Activated T-cell treated with anti-CD3 and anti-CD28 coated beads for 4 hours (primary cell): ENCODE measurements at places on chromosomes 1 and 21.

- DNase-seq = no peak
Observed at GRCh38 chr1:230170153-230170547, 103.1 kb downstream of the GALNT2 start.

- DNase-seq = no peak
Observed at GRCh38 chr1:162631546-162632191, 595 bp upstream of the DDR2 start.

GRCh38 chr1:59577774-59578173 is 237.0 kb upstream of the HOOK1 start:
- DNase-seq = no peak

GRCh38 chr1:55213151-55213884 is 1.8 kb downstream of the USP24 start:
- DNase-seq = no peak

DNA sequence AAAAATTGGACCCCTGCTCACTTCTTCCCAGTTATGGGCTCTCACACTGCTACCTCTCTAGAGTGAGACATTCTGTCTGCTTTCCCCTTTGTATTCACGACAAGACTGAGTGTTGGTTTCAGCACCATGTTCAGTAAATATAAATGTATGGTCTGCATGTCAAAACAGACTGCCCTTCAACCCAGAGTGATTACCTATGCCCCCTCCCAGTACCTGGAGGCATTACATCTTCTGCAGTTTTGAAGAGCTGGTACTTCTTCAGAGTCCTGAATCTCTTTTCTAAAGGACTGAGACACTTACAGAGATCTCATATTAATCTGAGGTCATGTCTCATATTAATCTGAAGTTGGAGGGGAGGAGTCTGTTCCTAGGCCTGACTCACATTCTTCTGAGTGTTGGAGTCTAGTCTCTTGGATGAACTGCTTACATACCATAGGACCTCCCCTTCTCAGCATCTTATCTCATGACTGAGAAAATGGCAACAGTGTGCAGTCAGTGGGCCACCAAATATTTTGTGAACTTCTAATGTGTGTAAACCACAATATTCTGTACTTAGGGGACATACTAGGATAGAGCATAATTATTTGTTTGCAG is 80.3 kb downstream of the RGL1 start:
- DNase-seq = no peak

- DNase-seq = no peak
Observed at GRCh38 chr1:15500184-15501178, 23.5 kb downstream of the CASP9 start.

DNA sequence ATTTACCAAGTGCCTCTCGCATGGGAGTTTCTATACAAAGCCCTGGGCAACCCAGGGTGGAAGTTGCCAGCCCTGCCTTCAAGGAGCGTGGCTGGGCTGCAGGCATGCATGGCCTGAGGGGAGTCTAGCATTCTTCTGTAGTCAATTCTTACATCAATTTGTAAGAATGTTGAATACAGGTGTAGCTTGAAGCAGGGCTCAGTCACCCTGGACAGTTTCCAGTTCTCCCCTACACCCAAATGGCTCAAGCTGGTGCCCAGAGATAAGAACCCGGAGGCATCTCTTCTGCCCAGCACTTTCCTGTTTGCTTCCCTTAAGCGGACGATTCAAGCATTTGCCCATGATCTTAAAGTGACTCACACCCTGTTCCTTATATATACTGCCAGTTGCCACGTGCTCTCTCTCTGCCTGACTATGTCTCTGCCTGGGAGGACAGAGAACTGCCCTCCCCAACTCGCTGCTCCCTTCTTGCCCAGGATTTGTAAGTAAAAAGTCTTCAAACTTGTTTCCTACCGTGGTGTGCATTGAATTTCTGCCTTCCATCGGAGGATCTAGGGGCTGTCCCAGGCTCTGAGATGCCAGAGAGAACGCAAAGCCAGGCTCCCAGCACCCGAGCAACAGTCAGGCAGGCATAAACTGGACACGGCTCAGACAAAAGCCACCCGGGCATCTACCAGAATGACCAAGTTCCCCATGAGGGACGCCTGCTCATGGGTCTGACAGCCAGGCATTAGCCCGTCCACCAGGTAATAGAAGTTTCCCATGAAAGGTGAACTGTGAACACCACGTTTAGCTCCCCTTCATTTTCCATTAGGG is 50.9 kb upstream of the AJAP1 start:
- no peak for DNase-seq

DNA sequence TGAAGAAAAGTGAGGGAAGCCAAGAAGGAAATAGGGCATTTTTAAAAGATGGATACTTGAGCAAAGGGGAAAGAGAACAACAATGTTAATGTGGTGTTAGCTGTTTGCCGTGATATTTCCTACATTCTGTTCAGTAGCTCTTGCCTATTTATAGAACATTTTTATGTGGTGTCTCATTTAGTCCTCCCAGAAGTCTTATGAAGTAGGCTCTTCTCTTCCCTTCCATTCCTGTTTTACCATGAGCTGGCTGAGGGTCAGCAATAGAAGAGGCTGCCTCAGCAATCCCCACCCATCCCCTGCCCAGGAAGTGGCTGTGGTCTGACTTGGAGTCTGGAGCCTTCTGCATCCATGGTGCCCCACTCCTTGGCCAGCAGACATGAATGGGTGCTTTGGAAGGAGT is 60.1 kb downstream of the KIAA0040 start:
- DNase-seq = no peak

DNA sequence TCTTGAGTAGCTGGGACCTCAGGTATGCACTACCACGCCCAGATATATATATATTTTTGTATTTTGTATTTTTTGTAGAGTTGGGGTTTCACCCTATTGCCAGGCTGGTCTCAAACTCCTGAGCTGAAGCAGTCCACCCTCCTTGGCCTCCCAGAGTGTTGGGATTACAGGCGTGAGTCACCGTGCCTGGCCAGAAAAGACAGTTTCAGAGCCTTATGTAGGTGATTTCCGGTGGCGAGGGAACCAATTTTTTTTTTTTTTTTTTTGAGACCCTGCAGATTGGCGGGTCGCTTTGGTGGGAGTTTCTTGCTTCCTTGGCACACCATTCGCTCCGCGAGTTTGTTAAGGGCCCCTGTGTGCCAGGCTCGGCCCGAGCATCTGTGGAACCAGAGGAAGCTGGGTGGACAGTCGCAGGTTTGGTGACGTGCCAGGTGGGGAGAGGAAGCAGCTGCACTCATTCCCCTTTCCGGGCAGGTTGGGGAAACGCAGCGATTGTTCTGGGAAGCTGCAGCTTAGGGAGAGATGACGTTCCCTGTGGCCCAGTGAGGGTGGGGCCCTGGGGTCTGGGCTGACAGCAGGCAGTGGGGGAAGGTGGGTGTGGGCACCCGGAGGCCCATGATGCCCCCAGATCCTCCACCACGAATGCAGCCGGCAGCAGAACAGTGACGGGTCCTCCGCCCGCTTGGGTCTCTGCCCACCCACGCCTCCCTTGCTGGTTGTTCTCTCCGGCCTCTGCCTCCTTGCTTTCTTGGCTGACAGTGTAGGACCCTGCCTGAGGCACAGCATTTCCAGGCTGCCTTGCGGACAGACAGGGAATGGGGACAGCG is 25.1 kb downstream of the SPSB1 start:
- no peak for DNase-seq

DNA sequence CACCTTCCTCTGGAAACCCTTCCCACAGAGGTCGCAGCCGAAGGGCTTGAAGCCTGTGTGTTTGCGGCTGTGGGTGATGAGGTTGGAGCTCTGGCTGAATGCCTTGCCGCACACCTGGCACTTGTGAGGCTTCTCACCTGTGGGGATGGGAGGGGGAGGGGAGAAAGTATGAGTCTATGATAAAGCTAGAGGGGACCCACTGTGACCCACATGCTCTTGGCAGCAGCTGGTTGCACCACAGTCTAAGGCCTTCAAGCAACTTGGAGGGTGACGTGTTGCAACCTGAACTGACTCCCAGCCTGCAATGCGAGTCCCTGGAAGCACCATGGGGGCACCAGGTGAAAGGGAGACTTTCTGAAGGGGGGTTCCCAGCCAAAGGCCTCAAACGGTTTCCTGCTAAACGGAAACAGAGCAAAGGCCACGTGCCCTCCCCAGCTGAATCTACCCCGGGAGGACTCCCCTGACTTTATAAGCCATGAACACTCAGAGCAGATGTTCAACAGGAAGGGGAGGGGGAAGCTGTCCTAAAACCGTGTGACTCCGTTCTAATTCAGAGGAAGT is 10.6 kb downstream of the GFI1 start:
- peak; percentile 30 for DNase-seq

- DNase-seq = peak; percentile 24
Observed at GRCh38 chr1:161486806-161487741, 18.2 kb upstream of the FCGR2A start.

DNA sequence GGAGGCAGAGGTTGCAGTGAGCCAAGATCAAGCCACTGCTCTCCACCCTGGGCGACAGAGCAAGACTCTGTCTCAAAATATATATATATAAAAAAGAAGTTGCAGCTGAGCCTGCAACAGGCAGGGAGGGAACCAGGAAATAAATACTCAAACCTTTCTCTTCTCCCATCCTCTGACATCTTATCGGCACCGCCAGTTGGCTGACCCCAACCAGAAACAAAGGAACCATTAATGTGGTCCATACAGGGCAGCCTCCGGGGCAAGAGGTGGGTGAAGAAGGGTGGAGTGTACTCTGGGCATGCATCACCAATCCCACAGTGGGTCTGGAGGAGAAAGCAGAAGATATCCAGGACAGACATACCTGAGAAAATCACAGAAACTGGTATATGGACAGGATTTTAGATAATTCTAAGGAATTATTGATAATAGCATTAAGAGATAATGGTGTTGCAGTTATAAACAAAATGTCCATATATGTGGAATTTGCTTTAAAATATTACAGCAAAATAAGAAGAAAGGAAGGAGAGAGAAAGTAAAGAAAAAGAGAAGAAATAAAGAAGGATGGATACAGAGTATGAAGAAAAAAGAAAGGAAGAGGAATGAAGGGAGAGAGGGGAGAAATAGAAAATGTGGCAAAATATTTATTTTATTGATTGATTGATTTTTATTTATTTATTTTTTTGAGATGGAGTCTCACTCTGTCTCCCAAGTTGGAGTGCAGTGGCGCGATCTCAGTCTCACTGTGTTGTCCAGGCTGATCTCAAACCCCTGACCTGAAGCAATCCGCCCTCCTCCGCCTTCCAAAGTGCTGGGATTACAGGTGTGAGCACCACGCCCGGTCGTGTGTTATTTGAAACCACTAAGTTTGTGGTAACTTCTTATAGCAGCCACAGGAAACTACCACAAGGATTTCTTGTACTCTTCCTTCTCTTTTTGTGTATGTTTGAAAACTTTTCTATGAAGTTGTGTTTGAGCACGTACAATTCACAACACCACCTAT is 4.1 kb upstream of the PTAFR start:
- no peak for DNase-seq

DNA sequence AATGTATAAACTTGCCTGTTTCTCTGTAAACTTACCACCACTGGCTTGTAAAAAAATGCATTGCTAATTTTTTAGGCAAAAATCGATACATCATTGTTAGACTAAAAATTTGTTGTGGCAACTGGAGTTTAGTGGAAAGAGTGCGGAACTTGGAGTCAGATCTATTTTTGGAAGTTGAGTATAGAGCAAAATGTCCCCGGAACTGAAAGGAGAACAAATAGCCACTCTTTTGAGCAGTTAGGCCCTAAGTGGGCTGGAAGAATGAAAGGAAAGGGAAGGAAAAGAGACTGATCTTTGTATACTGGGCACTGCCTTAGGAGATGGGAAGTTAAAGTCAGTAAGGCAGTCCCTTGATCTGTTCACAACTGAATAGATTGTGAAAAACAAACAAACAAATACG is 30.2 kb downstream of the OPTC start:
- DNase-seq = no peak
